ENCODE measurements at places on chromosomes 1 and 21. TPM values are rescaled to one million over a fixed set of nuclear protein-coding genes. Genes with fewer than 3 reads are reported as not detected.

Gene CLEC20A
- total RNA-seq, result not detected

Gene PLA2G2D
- not detected for total RNA-seq

Gene PDE4B
- 26.6 TPM for total RNA-seq

Gene MAP10
- 2.1 TPM for total RNA-seq

Gene GBP6
- not detected for total RNA-seq

Gene ADCY10
- under 0.01 TPM for total RNA-seq

Gene S100A10
- 43.8 TPM for total RNA-seq

Gene KCNJ9
- not detected for total RNA-seq

Gene FAM131C
- not detected for total RNA-seq

Gene KRTAP6-2
- total RNA-seq, result not detected

Gene DMAP1
- total RNA-seq, result 14.6 TPM

Gene PSEN2
- 173 TPM for total RNA-seq

Gene EXTL1
- 0.52 TPM for total RNA-seq

Gene MR1
- total RNA-seq, result 2.6 TPM

Gene S1PR1
- total RNA-seq, result 21.9 TPM

Gene LRRC40
- total RNA-seq, result 13.6 TPM

Gene SEMA4A
- 4.2 TPM for total RNA-seq

Gene EVA1C
- total RNA-seq, result 0.52 TPM

Gene EPS8L3
- not detected for total RNA-seq

Gene ACTL8
- not detected for total RNA-seq

Gene TEDDM1
- not detected for total RNA-seq

Gene CHODL
- 85.6 TPM for total RNA-seq

Gene OTUD7B
- total RNA-seq, result 15.7 TPM
